GDM1 (cell line): ENCODE measurements at places on chromosomes 3 and 15.

DNA sequence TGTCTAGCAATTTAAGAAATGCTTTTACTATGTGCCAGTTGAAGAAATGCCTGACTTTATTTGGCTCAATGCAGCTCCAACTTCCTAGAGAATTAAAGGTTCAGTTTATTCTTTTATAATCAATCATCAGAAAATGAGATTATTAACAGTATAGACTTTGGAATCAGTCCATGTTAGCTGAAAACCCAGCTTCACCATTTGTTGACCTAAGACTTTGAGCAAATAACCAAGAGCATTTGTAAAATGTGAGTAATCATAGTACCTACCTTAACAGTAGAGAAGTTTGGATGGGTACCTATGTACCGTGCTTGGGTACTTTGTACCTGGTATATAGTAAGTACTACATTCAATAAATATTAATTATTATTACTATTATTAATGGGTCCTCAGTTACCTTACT lies 105.9 kb downstream of the RARB start:
- DNase-seq: no peak

DNA sequence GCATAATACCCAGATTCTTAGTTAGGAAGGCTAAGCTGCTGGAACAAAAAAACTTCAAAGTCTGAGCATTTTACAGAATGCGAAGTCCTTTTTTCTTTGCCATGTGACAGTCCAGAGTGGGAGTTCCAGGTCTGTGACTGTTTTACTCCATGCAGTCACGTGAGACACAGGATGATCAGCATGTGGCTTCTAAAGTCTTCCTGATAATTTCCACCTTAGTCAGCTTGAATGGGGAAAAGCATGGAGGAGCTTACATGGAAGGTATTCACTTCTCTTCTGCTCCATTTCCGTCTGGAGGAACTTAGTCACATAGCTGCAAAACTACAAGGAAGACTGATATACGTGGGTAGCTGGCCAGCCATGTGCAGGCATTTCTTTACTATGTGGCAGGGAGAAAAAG lies 1.7 kb downstream of the SNTN start:
- DNase-seq: no peak

DNA sequence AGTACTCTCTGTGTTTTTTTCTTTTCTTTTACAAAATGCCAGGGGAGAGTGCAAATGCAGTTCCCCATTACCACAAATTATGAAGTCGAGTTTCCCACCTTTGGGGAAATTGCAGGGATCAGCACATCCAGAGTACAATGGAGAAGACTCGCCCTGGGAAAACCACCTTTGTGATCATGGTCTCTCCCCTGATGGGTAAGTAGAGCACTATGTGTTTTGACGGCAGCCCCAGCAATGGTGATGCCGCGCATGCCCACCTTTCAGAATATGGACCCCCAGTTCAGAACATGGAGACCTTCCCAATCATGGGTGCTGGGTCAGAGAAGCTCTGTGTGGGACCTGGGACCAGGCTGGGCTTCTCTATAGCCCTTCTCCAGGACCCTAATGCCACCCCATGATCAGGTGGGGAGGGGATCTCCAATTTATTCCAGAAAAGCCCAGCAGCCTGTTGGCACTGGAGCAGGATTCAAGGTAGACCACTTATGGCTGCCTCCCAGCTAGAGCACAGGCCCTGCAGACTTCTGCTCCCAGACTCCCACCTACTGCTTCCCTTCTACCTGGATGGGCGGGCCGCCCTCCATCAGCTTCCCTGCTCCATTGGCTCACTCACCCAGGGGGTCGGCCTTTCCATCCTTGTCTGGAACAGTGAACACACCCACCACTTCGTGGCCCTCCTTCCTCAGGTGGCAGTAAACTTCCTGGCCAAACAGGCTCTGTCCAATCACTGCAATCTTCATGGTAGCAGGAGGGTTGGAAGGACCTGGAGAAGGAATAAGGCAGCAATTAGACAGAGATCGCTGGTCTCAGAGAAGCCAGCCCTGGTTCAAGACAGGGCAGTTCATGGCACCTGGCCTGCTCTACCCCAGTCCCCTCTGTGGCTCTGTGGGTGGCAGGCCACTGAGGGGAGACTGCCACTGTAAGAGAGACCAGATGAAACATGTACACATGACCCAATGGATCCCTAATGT lies 19.9 kb downstream of the ALDH1L1 start:
- no peak for DNase-seq

GRCh38 chr3:141114816-141115460 lies 63.8 kb downstream of the SPSB4 start:
- DNase-seq: no peak

DNA sequence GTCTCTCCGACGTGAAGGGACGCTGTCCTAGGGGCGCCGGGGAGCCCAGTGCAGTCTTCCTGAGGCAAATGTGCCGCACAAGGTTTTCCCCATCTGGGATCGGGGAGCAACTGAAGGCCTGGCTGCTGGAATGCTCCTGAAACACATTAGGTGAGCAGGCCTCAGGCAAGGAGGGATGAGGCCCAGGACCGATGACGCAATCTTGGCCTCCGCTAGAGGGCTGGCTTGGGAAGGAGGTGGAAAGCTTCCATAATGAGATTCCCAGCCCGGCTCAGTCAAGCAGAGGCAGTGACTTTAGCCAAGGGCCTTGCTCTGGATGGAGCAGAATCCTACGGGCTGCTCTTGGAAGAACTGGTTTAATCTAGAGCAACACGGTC lies 50.8 kb downstream of the CPN2 start:
- no peak for DNase-seq

- peak; percentile 40 for DNase-seq
Measured at GRCh38 chr3:158659454-158660237, 12.8 kb downstream of the LXN start.

DNA sequence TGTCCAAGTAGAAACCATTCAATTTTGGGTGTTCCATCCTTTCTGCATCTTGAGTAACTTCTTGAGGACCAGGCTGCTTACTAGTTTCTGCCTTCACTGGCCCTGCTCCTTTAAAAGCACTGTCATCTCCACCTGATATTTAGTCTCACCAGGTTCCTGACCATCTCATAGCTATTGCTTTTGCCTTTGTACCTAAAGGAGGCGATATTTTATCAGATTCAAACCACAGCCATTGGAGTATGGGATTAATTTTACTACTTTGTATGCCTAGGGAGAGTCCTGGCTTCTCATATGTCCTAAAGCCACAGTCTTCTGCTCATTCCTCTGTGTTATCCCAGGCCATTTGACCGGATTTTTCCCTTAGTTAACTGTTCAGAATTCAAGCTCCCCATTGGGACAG lies 51.8 kb upstream of the RFX7 start:
- no peak for DNase-seq

GRCh38 chr3:28326458-28326926 lies 22.0 kb upstream of the ZCWPW2 start:
- DNase-seq: no peak

GRCh38 chr3:166519443-166519842 lies 682.2 kb upstream of the BCHE start:
- no peak for DNase-seq

- no peak for DNase-seq
Measured at GRCh38 chr15:51625236-51625635, 2.7 kb upstream of the DMXL2 start.

DNA sequence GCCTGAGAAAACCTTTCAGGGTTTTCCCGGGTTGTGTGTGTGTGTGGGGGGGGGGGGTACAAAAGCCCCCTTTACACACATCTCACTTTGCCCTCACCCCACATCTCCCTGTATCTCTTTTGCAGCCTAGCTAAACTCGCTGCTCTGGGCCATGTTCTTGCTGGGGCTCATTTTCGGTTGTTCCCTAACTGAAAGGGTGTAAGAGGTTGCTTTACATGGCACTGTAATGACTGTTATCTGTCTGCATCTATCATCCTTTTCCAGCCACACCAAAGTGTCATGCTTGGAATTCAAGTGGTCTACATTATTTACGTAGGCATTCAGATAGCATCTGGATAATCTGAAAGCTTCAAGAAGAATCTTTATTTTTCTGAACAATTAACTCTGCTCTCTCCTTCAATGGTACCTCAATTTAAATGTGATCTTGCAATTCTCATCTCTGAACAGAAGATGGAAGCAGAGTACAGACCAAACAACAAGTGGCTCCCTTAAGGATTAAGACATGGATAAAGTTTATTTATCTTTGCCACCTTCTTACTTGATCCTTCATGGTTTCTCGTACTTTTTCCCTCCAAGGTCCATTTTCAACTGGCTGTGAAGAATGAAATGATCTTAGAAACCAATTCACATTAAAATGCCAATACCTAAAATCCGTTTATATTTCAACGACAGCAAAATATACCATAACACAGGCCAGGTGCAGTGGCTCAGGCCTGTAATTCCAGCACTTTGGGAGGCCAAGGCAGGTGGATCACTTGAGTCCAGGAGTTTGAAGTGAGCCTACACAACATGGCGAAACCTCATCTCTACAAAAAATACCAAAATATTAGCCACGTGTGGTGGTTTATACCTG lies 34.9 kb downstream of the DCLK3 start:
- DNase-seq: peak; percentile 15

DNA sequence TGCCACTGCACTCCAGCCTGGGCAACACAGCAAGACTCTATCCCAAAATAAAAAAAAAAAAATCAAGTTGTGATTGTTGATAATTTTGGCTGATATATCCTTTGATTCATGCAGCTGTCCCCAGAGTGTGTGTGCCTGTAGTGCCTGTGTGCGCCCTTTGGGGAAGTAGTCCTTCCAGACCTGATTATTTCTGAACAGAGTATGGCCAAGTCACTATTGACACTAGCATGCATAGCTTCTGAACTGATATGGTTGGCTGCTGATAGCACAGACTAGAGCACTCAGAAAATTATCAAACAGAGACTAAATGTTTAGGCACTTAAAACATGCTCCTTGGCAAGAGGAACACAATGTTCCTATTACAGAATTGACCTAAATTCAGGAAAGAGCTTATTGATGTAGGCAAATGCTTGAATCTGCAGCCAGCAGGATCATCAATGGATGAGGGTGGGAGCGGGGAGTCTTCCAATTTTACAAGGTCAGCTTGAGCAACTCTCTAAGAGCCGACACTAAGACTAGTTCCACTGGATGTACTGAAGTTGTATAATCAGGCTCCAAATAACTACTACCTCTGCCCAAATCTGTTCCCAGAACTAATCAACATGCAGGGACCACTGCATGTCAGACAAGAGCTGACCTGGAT lies 17.7 kb upstream of the PTPN9 start:
- DNase-seq: no peak
